ENCODE measurements at places on chromosomes 6 and 20.
A peak's percentile ranks its signal among the peaks of the same experiment; 100 is the strongest.

GRCh38 chr6:104862456-104862855, 2.7 kb upstream of the HACE1 start:
- DNase-seq = no peak

GRCh38 chr6:121733234-121733633, 297.8 kb downstream of the GJA1 start:
- DNase-seq = no peak

GRCh38 chr20:46151936-46152335, 33.8 kb downstream of the CD40 start:
- no peak for DNase-seq

DNA sequence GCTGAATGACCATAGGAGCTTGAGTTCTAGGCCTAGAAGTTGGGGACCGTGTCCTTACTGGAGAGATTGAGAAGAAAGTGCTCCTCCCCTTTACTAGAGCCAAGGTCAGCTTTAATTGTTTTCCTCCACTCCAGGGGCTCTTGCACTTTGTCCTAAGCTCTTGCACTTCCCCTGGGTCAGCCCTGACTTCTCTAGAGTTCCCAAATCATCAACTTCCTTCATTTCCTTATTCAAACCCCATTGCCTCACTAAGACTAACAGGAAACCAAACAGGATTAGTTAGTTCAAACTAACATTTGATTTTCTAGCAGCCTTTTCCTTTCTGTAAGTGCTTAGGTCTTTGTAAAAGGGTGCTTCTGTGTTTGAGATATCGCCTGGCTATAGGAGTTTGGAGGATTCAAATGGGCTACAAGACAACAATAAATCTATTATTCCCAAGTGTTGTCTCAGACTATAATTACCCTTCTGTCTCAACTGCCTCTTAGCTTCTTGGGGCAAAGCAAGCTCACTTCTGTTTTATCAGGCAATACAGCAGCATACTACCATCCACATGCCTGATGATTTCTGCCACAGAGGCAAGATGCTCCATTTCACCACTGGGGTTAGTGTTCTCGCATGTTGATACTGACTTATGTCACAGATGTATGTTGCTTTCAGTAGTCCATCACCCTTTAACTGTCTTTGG, 12.8 kb upstream of the DTNBP1 start:
- no peak for DNase-seq

- DNase-seq = no peak
These were observed 6.2 kb downstream of the DUSP22 start for GRCh38 chr6:298233-299103.

DNA sequence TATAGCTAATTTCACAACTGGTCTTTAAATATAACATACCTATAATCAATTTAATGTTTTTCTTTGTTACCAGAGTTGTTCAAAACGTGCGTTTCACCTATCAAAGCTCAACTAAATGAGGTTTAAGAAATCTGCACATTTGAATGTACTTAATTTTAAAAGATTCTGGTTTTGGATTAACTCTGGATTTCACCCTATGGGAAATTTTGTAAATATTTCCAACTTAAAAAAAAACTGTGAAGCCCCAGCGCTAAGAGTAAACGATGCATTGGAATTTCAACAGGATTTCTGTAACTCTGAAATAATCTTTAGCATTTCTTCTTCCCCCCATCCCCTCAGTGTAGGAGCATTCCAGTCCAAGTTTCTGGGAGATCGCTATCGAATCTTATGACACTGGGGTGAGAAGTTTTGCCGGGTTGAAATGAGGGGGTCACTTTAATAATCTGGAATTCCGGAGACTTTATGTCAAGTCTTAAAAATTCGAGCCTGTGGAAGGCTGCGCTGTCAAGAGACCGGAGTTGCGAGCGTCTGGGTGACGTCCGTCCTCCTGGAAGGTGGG, 643 bp upstream of the MAP3K4 start:
- no peak for DNase-seq

DNA sequence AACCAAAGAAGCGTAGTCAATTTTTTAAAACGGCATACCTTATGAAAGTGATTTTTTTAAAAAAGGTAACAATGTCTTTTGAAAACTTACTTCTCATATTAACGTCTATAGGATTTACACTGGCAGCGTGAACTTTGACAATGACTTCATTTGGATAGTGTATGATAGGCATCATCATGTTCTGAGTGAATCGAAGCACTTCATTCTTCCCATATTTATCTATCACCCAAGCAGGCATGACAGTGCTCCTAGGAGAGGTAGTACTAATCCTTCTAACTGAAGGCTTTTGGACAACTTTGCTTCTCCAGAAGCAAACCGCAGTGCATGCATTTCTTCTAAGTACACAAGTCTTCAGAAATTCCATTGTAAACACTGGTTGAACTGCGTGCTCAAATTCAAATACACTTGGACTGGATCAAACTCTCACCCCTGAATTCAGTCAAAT, 618 bp downstream of the RTN4IP1 start:
- no peak for DNase-seq

GRCh38 chr6:169648617-169649016, 53.2 kb downstream of the WDR27 start:
- no peak for DNase-seq

DNA sequence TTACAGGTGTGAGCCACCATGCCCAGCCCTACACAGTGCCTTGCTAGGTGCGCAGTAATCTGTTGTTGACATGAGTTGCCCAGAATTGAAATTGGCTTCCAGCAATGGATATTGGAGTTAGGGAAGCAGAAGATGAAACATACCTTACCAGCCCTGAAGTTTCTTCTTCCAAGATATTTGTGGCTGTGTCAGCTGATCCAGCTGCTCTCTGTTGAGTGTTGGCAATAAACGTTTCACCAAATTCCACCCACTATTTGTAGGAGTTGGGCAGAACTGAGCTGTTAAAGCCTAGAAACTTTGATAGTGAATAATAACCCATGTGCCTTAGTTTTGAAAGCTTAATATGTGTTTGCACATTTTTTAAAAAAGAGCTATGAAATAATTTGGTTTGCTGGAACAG, 218.2 kb upstream of the SNX9 start:
- DNase-seq = no peak

GRCh38 chr6:33312361-33313104, 1.3 kb downstream of the TAPBP start:
- peak; percentile 52 for DNase-seq

DNA sequence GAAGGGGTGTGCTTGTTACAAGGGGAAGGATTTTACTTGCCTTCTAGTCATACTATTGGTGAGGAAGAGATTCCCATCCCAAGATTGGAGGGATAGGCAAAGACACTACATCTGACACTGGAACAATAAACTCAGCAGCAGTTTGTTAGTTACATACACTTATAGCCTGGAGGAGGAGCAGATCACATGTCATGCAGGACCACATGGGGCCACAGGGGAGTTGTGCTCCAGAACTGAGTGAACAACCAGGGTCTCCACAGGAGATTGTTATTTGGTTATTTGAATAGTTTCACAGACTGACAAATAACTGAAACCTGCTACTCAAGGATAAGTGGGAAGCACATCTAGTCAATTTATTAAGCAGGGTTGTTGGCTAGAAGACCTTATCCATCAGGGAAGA, 559.4 kb upstream of the MANEA start:
- no peak for DNase-seq

DNA sequence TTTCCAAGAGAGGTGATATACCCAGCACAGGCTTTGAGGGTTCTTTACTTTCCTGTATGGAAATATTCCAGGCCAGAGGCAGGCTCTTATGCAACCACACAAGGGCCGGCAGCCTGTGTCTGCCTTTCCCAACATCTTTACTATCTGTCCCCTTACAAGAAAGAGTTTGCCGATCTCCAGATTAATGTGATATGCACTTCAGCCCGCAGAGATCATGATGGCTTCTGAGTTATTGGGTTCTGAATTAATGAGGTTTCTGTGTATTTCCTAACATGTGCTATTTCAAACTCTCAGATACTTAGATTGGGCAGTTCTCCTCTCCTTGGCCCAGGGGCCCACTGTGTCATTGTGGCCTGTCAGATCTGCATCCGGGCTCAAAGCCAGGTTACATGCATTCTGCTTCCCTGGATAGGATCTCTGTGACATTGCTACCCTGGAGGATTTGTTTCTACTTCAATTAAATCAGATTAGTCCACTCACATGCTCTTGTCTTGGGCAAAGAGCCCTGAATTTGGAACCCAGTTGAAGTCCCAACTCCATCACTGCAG, 56.6 kb downstream of the TGM2 start:
- no peak for DNase-seq

DNA sequence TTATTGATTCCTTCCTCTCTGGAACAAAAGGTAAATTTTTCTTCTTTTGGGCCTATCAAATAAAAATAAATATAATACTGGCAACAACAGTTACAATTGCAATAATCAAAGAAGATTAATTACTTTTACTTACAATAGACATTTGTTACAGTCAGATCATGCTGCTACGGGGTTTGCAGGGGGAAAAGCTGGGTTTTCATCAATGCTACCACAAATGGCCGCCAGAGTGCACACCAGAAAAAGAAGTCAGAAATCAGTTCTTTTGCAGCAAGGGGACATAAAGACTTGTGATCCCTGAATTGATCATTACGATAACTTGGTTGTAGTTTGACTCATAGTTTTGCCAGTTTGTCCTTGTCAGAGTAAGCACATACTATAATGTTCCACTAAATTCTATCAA, 714.5 kb upstream of the EYS start:
- DNase-seq = no peak

- no peak for DNase-seq
These were observed 4.6 kb downstream of the SMIM29 start for GRCh38 chr6:34243901-34244884.

GRCh38 chr6:43779852-43780236, 9.8 kb downstream of the VEGFA start:
- no peak for DNase-seq

- DNase-seq = no peak
These were observed 25.6 kb upstream of the NOX3 start for GRCh38 chr6:155481215-155481614.

- no peak for DNase-seq
These were observed 108.9 kb upstream of the AHI1 start for GRCh38 chr6:135606392-135606791.

GRCh38 chr6:41488433-41489119, 57.6 kb upstream of the FOXP4 start:
- DNase-seq = no peak

GRCh38 chr6:16921399-16922110, 160.3 kb upstream of the ATXN1 start:
- no peak for DNase-seq

DNA sequence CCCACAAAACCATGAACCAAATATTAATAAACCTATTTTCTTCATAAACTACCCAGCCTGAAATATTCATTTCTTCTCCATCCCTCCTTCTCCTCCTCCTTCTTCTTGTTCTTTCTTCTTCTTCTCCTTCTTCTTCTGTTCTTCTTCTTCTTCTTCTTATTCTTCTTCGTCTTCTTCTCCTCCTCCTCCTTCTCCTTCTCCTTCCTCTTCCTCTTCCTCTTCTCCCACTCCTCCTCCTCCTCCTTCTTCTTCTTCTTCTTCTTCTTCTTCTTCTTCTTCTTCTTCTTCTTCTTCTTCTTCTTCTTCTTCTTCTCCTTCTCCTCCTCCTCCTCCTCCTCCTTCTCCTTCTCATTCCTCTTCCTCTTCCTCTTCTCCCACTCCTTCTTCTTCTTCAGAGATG, 5.0 kb upstream of the TMEM74B start:
- DNase-seq = no peak

DNA sequence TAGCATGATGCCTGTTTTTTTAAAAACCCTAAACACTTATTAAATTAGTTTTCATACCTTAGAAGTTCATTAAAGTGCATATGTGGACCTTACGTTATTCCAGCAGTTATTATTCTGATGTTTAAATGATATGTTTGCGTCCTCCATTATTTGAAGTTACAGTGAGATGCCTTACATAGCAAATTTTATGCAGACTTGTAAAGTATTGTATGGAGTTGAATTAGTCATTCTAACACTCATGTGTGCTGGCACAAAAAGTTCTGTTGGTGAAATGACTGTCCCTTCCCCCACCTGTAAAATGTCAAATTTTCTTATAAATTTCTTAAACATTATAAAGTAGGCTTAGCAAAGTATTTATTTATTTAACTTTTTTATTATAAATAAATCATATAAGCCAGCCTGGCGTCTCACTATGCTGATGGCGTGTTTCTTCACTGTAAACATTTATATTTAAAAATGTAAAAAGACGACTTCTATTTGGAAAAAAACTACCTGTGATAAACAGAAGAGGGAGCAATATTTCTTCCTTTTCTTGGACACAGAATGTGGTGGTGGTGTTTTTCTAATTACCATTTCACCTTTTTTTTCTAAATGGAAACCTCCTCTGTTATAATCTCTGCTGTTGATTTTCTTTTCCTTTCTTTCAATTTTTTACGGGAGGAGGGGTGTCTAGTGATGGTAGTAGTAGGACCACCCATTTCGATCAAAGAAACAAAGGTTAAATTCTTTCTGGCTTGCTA, 155.4 kb downstream of the RFPL4B start:
- no peak for DNase-seq

GRCh38 chr6:113971741-113972140, 793 bp upstream of the HDAC2 start:
- DNase-seq = no peak

DNA sequence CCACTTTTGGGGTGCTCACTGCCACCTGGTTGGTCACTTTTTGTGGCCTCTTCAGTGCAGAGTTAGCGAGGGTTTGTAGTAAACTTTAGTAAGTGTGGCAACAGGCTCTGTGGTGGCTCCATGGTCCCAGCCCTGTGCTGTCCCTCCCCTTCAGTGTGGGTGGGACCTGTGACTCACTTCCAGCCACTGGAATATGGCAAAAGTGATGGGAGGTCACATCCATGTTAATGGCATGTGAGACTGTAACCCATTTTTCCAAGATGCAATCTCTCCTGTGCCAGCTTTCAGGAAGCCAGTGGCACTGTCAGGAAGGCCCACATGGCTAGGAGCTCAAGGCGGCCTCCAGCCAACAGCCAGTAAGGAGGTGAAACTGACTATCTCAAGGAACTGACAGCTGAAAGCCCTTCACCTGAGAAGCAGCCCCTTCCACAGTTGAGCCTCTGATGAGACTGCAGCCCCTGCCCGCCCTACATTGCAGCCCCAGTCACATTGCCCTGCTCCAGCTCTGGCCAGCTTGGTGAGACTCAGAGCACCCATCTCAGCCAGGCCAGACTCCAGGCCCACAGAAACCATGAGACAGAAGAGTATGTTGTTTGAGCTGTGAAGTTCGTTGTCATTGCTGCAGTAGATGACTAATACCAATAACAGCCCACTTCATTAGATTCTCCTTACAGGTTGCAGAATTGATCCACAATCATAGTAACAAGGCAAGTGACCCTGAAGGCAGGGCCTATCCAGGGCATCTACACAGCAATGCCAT, 13.1 kb upstream of the CST7 start:
- DNase-seq = no peak
